ENCODE measurements at places on chromosomes 2 and 18.

GRCh38 chr2:204180649-204181048 lies 244.1 kb downstream of the ICOS start:
- DNase-seq, result no peak

DNA sequence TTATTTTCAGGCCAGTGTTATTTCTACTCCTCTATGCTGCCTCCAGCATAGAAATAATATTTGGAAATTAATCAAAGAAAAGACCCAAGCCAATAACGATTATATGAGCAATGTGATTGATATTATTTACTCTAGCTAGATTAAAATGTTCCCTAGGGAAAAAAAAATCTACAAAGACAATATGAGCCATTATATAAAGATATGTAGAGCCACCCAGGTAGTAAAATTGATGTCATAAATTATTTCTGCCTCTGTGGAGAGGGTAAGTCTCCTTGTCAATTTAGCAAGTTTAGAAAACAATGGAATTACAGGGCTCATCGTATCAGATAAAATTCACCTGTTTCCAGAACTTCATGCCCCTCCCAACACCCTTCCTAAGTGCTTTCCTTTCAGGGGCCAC lies 202.9 kb downstream of the RDH14 start:
- no peak for DNase-seq

- DNase-seq, result no peak
These were observed 190.1 kb downstream of the PDE11A start for GRCh38 chr2:177882501-177882900.

- no peak for DNase-seq
These were observed 316.3 kb upstream of the KCNJ3 start for GRCh38 chr2:154381931-154382794.

DNA sequence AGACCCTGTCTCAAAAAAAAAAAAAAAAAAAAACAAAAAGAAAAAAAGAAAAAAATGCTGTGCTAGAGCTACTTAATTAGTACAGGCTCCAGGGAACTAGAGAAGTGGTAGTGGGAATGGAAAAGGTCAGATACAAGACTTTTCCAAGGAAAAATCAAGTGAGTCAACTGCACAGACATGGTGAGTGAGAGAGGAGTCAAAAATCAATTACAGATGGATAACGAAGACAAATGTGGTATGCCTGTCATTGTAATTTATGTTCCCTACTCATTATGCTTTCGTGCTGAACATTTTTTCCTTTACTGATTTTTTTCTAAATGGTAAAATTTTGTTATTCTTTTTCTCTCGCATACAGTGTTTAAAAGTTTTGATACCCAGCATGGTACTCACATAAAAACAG lies 111.5 kb downstream of the MDH1 start:
- DNase-seq, result no peak

- DNase-seq, result no peak
These were observed 12.2 kb downstream of the BIN1 start for GRCh38 chr2:127094509-127095366.

DNA sequence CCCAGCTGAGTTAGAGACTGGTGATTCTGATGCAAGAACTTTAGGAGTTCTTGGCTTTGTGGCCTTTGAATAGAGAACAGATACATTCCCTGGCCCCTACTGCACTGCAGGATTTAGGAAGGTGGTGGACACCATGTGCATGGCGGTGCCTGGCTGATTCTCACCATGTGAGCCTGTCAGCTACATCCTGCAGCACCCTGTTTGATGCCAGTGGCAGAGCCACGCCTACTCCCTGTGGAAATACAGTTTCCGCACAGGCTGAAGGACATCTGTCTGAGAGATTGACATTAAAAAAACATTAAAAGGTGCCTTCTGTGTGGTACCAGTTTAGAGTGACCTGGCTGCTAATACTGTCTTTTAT lies 50.0 kb downstream of the KCNE4 start:
- no peak for DNase-seq

- DNase-seq, result no peak
These were observed 75.0 kb downstream of the SOCS6 start for GRCh38 chr18:70363861-70364260.

- no peak for DNase-seq
These were observed 27.2 kb downstream of the PXDN start for GRCh38 chr2:1717113-1717512.

DNA sequence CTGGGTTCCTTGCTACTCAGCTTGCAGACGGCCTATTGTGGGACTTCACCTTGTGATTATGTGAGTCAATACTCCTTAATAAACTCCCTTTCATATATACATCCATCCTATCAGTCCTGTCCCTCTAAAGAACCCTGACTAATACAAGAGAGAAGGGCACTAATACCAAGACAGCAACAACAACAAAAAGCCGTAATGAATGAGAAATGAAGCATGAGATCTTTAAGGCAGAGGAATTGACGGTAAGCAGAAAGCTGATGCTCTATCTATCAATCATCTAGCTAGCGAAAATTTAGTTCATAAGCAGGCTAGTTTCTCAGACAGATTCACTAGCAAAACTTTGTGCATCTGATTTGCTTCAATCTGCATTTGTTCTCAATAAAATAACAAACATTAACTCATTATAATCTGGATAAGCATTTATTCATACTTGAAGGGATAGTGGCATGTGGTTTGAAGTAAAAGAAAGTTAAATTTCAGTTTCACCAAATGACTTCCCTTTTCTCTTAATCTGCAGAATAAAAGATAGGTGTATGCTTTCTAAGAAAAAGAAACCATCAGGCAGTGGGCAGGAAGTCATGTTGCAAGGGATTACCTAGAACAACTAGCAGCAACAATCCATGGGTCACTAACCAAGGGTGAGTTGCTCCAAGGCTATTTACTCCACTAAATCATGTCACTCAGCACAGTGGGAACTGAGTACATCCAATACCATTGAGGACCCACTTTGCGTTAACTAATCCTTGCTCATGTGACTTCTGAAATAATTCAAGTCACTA lies 376.5 kb downstream of the TMEM182 start:
- no peak for DNase-seq

DNA sequence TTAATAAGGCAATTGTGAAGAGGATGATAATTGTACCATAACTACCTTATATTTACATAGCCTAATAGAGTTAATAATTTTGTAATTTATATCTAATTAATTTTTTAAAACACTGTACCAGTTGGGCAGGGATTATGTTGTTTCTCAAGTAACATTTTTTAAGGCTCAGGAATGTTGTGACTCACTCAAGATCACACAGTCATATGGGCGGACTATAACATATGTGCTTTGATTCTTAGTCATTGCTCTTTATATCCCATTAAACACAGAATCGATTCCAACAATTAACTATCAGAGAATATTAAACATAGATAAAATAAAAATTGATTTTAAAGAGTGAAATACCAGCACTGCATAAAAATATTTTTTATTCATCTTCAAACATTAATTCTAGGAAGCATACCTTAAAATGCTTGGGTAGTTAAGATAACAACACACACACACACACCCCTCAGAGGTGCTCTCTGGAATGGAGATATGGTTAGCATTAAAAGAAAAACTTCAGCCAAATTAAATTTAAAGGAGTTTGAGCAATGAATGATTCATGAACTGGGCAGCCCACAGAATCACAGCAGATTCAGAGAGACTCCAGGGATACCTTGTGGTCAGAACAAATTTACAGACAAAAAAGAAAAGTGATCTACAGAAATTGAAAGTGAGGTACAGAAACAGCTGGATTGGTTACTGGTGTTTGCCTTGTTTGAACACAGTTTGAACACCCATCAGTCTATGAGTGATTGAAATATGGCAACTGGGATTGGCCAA lies 869.4 kb upstream of the ID2 start:
- no peak for DNase-seq

GRCh38 chr2:145961846-145962245 lies 1441.9 kb upstream of the ZEB2 start:
- no peak for DNase-seq

GRCh38 chr18:4004183-4004829 lies 450.8 kb downstream of the DLGAP1 start:
- DNase-seq, result no peak

DNA sequence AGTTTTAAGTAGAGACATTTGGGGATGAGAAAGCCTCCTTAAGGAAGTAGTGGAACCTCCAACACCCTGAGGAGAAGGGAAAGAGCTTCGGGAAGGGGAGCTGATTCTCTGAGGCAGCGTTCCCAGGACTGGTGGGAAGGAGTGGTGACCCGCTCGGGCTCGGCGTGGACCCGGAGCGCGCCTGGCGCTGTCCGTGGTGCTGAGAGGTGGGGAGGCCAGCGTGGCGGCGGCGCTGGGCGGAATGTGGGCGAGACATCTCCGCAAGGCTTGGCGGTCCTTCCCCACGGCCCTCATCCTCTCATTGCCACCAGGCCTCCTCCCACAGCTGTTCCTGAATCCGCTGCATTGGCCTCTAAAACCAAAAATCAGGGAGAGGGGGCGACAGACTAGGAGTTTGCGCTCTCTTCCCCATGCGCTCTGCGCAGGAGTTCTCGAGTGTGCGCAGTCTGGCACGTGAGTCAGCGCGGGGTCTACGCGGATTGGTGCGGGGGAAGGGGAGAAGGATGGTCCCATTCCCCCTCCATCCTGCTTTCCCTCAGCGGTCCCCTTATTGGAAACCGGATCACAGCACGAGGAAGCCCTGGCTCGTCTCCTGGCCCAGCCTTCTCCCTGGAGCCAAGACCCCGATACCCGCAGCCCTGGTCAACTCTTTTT lies 857 bp downstream of the RESP18 start:
- DNase-seq, result no peak

- no peak for DNase-seq
These were observed 283.4 kb downstream of the CLIP4 start for GRCh38 chr2:29398384-29399237.

DNA sequence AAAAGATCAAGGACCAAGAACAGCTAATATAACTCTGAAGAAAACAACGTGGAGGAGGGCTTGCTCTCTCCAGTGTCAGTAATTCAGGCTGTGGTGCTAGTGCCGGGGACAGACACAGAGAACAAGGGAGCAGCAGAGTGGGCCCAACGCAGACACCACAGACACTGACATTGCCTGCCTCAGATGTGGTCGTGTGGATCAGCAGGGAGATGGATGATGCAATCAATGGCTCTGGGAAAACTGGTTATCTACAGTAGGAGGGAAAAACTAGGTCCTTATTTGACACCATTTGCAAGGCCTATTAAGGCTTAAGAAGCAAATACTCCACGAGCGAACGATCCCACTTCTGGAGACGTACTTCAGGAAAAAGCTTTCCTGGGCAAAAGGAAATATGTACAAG lies 36.1 kb downstream of the HDLBP start:
- no peak for DNase-seq

GRCh38 chr18:11953113-11953512 lies 28.2 kb upstream of the IMPA2 start:
- DNase-seq, result no peak

- DNase-seq, result no peak
These were observed 26.6 kb downstream of the CDKL4 start for GRCh38 chr2:39217192-39217550.
